Right kidney (tissue), 9 donors: ENCODE measurements at places on chromosomes 16 and 17.
A peak's percentile ranks its signal among the peaks of the same experiment; 100 is the strongest.

GRCh38 chr17:56096026-56096810, 57.1 kb upstream of the ANKFN1 start:
- no peak for DNase-seq

- no peak for DNase-seq
These were observed 15.8 kb downstream of the CLEC10A start for GRCh38 chr17:7064261-7064660.

DNA sequence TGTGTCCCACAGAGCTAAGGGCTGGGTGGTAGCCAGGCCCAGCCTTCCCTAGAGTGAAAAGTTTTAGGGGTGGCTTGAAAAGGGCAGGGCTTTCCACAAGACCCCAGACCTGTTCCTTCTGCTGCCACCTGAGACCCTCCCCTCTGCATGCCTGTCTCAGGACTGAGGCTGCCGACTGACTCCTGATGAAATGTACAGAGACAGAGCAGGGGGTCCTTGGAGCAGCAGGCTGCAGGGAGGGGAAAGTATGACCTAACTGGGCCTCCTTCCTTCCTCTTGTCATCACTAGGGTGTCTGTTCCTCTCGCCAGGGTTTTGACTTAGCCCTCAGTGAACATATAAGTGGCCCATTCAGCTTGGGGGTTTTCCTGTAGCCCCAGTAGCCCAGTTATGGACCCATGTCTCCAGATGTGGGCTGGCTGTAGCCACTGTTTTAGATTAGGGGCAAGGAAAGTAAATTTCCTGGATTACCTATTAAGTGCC, 14.9 kb upstream of the NFATC3 start:
- DNase-seq = no peak

- DNase-seq = peak; percentile 45
These were observed at the start of gene ABCA9 for GRCh38 chr17:69060822-69061221. Gene ABCA9 (minus strand): TSS chr17:69060927. CDS start chr17:69051126, 9,801 bp downstream.

GRCh38 chr17:7208027-7208571, 11.5 kb downstream of the DLG4 start:
- DNase-seq = no peak
